ENCODE measurements at places on chromosomes 13 and 19.

DNA sequence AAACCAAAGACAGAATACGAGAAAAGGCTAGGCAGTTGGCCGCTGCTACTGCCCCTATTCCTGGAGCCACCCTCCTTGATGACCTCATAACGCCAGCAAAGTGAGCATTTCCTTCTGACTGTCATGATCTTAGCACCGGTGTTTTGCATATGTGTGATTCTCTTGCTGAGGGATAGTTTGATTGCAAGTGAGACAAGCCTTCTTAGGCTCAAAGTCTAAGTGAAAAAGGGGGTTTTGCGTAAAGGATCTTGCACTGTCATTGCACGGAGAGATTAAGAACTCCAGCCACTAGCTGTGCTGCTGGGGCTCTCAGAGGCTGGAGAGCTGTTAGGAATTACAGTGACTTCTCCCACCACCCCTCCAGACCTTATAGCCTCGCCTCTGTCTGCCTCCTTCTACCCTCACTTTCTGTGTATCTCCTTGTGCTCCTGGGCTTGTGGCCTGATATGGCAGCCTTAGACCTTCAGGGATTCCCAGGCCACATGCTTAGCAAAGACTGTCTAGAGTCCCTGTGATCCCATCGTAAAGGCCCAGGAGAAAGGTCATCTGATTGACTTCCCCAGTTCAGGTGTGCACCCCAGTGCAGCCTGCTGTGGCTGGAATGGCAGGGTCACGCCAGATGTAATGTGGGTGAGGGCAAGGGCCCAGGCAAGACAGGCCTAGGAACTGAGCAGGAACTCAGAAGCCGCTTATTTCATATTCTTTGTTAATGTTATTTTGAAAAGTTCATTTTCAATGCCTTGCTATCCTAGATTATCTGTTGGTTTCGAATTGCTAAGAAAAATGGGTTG is 12.6 kb downstream of the GPATCH1 start:
- no peak for DNase-seq

GRCh38 chr13:97257800-97258799 is 36.0 kb downstream of the MBNL2 start:
- DNase-seq = no peak

- no peak for DNase-seq
Observed at GRCh38 chr13:29684441-29684840, 89.0 kb upstream of the SLC7A1 start.

- no peak for DNase-seq
Observed at GRCh38 chr13:112131081-112131712, 64.2 kb downstream of the SOX1 start.

DNA sequence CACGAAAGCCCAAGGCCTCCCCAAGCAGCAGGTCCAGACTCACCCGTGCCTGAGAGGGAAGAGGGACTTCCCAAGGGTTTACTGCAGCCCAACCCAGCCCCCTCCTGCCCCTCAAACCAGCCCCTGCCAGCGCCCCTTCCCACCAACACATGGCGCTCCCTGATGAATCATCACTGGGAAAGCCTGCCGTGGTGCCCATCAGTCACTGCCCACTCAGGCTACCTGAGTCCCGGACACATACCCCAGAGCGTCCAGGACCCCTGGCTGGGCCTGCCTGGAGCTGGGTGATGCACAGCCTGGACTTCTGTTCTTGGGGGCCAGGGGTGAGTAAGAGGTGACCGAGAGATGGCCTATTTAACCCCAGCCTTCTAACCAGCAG is 60.6 kb downstream of the MLLT1 start:
- DNase-seq = no peak
